Activated CD4-positive, alpha-beta memory T cell treated with anti-CD3 and anti-CD28 coated beads, Interleukin-2, amount 10 ng/mL, durations not matched to agents 7 days and 5 days (primary cell): ENCODE measurements at places on chromosomes 4 and X.
A peak's percentile ranks its signal among the peaks of the same experiment; 100 is the strongest.

DNA sequence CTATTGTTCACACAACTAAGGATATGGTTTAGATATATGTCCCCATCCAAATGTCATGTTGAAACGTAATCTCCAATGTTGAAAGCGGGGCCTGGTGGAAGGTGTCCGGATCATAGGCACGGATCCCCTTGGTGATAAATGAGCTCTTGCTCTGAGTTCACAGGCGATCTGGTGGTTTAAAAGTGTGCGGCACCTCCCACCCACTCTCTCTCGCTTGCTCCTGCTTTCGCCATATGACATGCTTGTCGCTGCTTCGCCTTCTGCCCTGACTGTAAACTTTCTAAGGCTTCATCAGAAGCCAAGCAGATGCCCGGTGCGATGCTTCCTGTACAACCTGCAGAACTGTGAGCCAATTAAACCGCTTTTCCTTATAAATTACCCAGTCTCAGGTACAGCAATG lies 128.5 kb downstream of the NFKB1 start:
- H3K27ac ChIP-seq = no peak overlapping the region
- peaks cover 47% of the 10 kb centered on the region for H3K4me1 ChIP-seq
- H3K36me3 ChIP-seq = peaks cover 6% of the 10 kb centered on the region
- H3K4me3 ChIP-seq = no peak overlapping the region
- no peaks in the 10 kb centered on the region for H3K27me3 ChIP-seq

- H3K36me3 ChIP-seq = peaks cover 17% of the 10 kb centered on the region
- peaks cover 51% of the 10 kb centered on the region for H3K4me1 ChIP-seq
- H3K27me3 ChIP-seq = no peaks in the 10 kb centered on the region
Observed at GRCh38 chrX:12987900-12988594, 13.1 kb downstream of the TMSB4X start.

- no peaks in the 10 kb centered on the region for H3K4me1 ChIP-seq
- no peaks in the 10 kb centered on the region for H3K36me3 ChIP-seq
- DNase-seq = no peak
- H3K27ac ChIP-seq = no peak overlapping the region
Observed at GRCh38 chrX:21730026-21730425, 27.9 kb downstream of the SMPX start.

DNA sequence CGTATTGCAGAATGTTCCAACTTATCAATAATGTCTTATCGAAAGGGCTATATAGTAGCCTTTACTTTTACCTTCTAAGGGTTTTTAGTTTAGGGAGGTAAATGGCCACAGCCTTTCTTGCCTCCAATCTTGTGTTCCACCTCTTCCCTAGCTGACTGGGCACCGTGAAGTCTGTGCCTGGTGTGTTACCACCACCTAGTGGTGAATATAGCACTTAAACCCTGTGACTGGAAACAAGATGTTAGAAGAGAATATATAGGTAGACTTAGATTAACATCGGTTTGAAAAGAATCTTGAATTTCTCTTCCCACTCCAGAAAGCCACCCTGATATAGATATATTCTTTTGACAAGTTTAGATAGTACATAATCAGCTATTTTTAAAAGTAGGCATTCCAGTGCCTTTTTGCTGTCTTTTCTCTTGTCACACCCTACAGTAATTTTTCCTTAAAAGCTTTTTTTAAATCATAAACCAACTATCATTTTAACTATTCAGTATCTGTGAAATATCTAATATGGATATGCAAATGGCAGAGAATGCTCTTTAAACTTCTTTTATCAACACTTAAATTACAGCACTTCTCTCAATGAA lies 27.8 kb upstream of the ADH7 start:
- peak; percentile 49 for DNase-seq
- H3K36me3 ChIP-seq = no peaks in the 10 kb centered on the region
- no peak overlapping the region for H3K4me3 ChIP-seq
- peaks cover 26% of the 10 kb centered on the region for H3K27me3 ChIP-seq

DNA sequence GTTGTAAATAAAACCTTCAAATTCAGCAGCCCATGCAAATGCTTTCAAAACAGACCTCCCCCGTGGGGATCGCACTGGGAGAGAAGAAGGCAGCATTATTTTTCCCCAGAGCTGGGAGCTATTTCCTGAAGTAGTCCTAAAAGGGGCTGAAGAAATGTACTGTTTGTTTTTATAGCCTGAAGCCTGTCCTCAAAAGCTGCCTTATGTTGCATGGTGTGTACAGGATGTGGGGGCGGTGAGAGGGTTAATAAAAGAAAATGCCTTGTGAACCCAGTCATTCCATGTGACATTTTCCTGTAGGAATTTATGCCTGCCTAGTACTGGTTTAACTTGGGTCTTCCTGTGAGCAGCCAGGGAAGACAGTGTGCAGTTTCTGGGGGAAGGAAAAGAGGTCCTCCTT lies 144.1 kb downstream of the SOWAHB start:
- H3K27ac ChIP-seq = no peak overlapping the region
- H3K4me1 ChIP-seq = peaks cover 6% of the 10 kb centered on the region
- H3K4me3 ChIP-seq = no peak overlapping the region
- DNase-seq = no peak

DNA sequence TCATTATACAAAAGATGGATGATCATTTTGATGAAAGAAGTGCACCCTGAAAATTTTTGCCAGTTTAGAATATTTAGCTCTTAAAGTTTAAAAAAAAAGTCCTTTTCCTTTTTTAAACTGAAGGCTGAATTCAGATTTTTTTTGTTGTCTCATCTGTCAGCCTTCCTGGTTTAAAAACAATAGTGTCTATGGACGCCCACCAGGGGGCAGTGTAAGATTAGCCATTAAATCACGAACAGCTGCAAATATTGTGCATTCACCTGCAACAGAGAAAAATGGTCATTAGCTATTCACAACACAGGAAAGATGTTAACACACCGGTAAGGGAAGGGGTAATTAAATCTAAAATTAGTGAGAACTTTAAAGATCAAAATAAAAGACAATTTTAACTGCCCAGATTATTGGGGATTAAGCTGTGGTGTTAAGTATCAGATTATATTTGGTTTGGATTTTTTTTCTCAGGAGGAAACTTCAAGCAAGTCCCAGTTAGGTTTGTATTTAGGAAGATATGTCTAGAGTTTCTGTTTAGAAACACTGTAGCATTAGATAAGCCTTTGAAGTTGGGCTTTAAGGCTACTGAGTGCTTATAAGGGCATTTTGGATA lies 4.4 kb upstream of the CXorf38 start:
- H3K4me1 ChIP-seq = peaks cover 2% of the 10 kb centered on the region
- no peak overlapping the region for H3K4me3 ChIP-seq
- H3K27me3 ChIP-seq = no peaks in the 10 kb centered on the region
- peaks cover 21% of the 10 kb centered on the region for H3K36me3 ChIP-seq

DNA sequence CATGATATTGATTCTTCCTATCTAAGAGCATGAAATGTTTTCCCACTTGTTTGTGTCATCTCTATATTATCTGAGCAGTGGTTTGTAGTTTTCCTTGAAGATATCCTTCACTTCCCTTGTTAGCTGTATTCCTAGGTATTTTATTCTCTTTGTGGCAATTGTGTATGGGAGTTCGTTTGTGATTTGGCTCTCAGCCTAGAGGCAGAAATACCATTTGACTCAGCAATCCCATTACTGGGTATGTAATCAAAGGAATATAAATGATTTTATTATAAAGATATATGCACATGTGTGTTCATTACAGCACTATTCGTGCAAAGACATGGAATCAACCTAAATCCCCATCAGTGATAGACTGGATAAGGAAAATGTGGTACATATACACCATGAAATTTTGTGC lies 172.7 kb upstream of the IL15 start:
- no peaks in the 10 kb centered on the region for H3K36me3 ChIP-seq
- H3K4me1 ChIP-seq = no peaks in the 10 kb centered on the region
- peaks cover 2% of the 10 kb centered on the region for H3K27me3 ChIP-seq
- no peak overlapping the region for H3K27ac ChIP-seq
- no peak for DNase-seq

GRCh38 chr4:169398316-169398715 lies 127.6 kb upstream of the SH3RF1 start:
- H3K27me3 ChIP-seq = no peaks in the 10 kb centered on the region
- H3K4me1 ChIP-seq = peaks cover 1% of the 10 kb centered on the region
- DNase-seq = no peak

- peak overlapping the region; percentile 47 for H3K27ac ChIP-seq
- H3K4me3 ChIP-seq = no peak overlapping the region
- H3K4me1 ChIP-seq = peaks cover 25% of the 10 kb centered on the region
- H3K27me3 ChIP-seq = no peaks in the 10 kb centered on the region
- H3K36me3 ChIP-seq = peaks cover 14% of the 10 kb centered on the region
Observed at GRCh38 chr4:102988429-102989020, 31.0 kb downstream of the SLC9B1 start.

GRCh38 chr4:102247041-102247440 lies 98.2 kb downstream of the SLC39A8 start:
- no peak overlapping the region for H3K27ac ChIP-seq
- H3K36me3 ChIP-seq = no peaks in the 10 kb centered on the region
- no peaks in the 10 kb centered on the region for H3K27me3 ChIP-seq
- no peaks in the 10 kb centered on the region for H3K4me1 ChIP-seq
- DNase-seq = no peak
- no peak overlapping the region for H3K4me3 ChIP-seq
